Fibroblast of skin of right biceps (primary cell): ENCODE measurements at places on chromosomes 12 and 14.

DNA sequence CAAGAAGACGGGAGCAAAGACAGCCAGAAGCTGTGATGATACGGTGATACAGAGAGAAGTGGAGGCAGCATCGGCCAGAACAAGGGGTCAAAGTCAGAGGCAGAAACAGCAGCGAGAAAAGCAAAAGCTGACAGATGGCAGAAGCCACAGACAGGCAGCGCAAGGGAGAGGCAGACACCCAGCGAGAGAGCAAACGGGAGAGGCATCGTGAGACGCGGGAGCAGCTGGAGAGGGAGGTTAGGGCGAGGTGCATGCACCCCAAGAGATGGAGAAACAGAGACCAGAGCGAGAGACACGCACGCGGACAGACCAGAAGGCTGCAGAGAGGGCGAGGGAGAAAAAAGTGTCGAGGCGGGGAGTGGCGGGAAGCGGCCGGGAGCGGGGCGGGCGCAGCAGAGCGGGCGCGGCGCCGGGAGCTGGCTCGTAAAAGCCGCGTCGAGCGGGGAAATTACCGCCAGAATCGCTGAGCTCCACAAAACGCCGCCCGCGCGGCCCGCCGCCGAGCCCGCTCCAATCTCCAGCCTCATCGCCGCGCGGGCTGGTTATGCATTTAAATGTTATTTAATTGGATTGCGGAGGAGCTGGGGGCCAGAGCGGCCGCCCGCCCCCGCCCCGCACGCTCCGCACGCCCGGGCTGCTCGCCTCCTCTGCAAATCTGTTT, 15.6 kb downstream of the SMUG1 start:
- peak; percentile 47 for DNase-seq

DNA sequence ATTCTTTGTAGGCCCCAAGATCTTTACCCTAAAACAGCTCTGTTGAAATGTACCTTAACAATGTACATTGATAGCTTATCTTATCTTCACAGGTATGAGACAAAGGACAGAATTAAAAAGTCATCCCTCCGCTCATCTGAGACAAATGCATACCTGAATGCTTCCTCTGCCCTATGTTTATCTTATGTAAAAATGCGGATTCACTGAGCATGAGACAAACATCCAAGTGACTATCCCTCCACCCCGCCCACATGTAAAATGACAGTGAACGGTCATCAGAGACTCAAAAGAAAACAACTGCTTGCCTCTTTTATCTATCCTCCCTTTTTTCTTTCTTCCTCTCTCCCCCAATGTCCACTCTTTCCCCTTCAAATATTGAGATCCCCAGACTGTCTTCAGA, 37.2 kb upstream of the ZNF740 start:
- DNase-seq, result no peak

GRCh38 chr12:96249196-96250118, 55.3 kb downstream of the ELK3 start:
- peak; percentile 53 for DNase-seq

- DNase-seq, result no peak
These were observed 23.2 kb downstream of the SLCO1C1 start for GRCh38 chr12:20718294-20718693.

GRCh38 chr12:95940514-95940913, 1.9 kb downstream of the CCDC38 start:
- DNase-seq, result no peak

DNA sequence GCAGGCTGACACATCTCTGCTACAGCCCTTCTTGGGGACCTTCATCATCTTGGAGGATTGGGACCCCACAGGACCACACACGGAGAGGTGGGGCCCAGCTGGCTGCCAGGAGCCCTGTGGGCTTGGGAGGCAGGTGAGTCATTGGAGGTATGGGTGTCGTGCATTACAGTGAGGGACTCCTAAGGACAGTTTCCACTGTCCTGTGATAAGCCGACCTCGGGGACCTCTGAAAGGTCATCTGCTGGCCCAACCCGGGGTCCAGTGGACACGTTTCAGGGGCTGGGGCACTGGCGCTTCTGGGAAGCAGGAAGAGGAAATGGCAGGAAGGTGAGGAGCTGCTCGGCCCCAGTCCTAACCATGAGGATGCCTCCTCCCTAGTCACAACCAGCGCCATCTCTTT, 238.0 kb downstream of the BCL11B start:
- no peak for DNase-seq

DNA sequence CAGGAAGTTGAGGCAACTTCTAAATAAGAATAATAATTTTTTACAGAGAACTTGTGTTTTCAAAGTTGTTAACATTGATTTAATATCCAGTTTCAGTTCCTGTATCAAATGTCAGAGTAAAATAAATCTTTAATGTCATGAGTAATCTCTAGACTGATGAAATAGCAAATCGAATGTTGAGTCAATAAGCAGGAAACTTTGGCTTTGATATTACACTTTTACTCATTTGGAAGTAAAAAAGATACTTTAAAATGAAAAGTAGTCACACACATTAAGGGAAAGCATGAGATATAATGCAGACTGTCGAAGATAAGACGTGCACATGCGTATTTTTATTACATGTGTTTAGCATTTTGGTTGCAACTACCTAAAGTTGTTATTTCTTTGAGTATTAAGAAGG, 78.2 kb upstream of the PTGDR start:
- peak; percentile 2 for DNase-seq

GRCh38 chr12:47907851-47908454, 3.2 kb upstream of the VDR start:
- DNase-seq, result no peak

GRCh38 chr12:56641219-56641618, 4.6 kb downstream of the ATP5F1B start:
- DNase-seq, result no peak

DNA sequence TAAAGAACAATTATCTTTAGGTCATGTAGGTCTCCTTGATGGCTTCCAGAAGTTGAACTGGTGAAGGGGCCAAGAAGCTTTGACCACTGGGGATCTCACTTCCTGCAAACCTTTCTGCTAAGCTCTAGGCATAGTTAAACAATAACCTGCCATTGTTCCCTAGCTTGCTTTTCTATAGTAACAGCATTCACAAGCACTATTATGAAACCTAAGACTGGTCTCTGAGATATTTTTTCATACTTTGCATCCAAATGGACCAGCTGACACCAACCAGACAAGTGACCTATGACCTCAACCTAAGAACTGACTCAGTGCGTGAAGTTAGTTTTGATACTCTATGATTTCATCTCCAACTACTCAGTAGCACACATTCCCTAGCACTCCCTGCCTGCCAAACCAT, 129.1 kb downstream of the PTPRB start:
- DNase-seq, result no peak

DNA sequence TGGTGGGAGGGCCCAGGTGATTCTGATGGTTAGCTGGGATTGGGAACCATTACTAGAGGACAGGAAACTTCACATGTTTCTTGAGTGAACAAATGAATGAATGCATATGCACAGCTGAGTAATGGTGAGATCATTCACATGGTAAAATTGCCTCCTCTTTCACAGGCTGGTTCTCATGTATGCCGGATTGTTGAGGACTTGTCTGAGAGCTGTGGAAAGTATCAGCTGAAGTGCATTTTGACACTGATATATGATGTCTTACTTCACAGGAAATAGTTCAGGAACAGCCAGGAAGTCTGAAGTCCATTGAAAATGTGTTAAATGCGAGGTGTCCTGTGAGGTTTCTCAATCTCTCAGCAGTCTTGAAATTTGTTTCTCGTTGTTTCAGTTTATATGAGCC, 77.6 kb upstream of the DACT1 start:
- peak; percentile 77 for DNase-seq

GRCh38 chr14:71115306-71115705, 208.0 kb downstream of the PCNX1 start:
- no peak for DNase-seq

DNA sequence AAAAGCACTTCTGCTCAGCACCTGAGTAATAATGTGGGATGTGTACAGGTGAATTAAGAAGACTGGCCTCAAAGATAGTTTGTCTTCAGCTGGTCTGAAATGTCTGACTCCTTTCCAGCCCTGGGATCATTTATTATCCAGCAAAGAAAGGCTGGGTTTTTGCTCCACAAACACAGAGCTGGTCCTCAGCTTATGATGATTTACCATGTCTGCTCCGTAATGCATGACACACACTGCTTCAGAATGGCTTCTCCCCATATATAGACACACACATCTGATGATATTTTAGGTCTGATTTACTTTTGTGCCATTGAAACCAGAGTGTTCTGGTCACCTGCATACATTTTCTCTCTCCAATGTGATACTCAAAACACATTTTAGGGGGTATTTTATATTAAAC, 225.0 kb downstream of the SLC25A21 start:
- DNase-seq, result no peak

- no peak for DNase-seq
These were observed 444.8 kb upstream of the RGS6 start for GRCh38 chr14:71487449-71487848.

DNA sequence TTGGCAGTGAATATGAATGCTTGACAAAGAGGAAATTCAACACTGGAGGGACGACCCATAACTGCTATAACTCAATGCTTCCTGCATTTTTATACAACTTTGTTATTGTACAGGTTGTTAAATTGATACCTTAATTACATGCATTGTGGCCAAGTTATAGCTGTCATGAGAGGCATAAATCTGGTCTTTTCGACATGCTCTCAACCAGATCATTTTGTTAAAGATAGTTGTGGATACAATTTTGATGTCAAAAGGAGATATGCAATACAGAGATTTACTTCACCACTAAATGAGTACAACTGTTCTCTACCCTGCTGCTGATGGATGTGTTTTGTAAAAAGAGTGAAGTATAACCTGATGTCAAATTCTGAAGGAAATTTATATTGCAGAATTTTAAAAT, 946.0 kb downstream of the GALC start:
- no peak for DNase-seq

GRCh38 chr14:104517426-104517825, 62.1 kb upstream of the C14orf180 start:
- DNase-seq, result no peak

- DNase-seq, result no peak
These were observed 180.0 kb upstream of the LHX5 start for GRCh38 chr12:113651662-113652061.

- peak; percentile 33 for DNase-seq
These were observed 8.1 kb upstream of the SLC15A5 start for GRCh38 chr12:16285586-16285985.
